Dermis lymphatic vessel endothelial cell (primary cell): ENCODE measurements at places on chromosomes 5 and 9. TPM values are rescaled to one million over a fixed set of nuclear protein-coding genes. Genes with fewer than 3 reads are reported as not detected.

F2RL1 gene
- 14.8 and 21.8 TPM in 2 replicates for total RNA-seq

PCDHA13 gene
- 0.09 TPM in 1 of 2 replicates, not detected in the other for total RNA-seq

PCDHGC3 gene
- 17.4 and 20.5 TPM in 2 replicates for total RNA-seq

WNT8A gene
- total RNA-seq = not detected in 2 replicates

PRR16 gene
- under 0.01 and 0.11 TPM in 2 replicates for total RNA-seq

PCDHGB2 gene
- 1.3 and 2.7 TPM in 2 replicates for total RNA-seq

CDKN2AIPNL gene
- total RNA-seq = 41.7 and 43.7 TPM in 2 replicates

EIF4EBP3 gene
- 1.6 and 2.2 TPM in 2 replicates for total RNA-seq

TUT7 gene
- total RNA-seq = 27.4 and 42.0 TPM in 2 replicates

SH3TC2 gene
- total RNA-seq = 21.3 and 33.8 TPM in 2 replicates

SHISAL2B gene
- not detected in 2 replicates for total RNA-seq

MARCOL gene
- total RNA-seq = not detected in 2 replicates

FAM221B gene
- total RNA-seq = not detected in 2 replicates

ADAMTSL1 gene
- total RNA-seq = 3.9 and 8.7 TPM in 2 replicates

PITX1 gene
- 0.22 TPM in 1 of 2 replicates, not detected in the other for total RNA-seq

OBP2B gene
- total RNA-seq = not detected in 2 replicates

MSANTD3 gene
- 44.4 and 56.0 TPM in 2 replicates for total RNA-seq
